ENCODE measurements at places on chromosomes 3 and 15.

GRCh38 chr3:57972531-57973111 is 35.6 kb upstream of the FLNB start:
- no peak for DNase-seq

- DNase-seq, result no peak
Observed at GRCh38 chr15:40829115-40829514, 607 bp upstream of the PPP1R14D start.

DNA sequence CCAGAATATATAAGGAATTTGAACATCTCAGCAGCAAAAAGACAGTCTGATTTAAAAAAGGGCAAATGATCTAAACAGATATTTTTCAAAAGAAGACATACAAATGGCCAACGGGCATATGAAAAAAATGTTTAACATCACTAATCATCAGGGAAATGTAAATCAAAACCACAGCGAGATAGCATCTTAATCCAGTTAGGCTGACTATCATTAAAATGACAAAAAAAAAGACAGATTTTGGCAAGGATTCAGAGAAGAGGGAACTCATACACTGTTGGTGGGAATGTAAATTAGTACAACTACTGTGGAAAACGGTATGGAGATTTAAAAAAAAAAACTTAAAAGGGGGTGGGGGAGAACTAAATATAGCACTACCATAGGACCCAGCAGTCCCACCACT is 47.9 kb downstream of the RNF13 start:
- DNase-seq, result no peak

DNA sequence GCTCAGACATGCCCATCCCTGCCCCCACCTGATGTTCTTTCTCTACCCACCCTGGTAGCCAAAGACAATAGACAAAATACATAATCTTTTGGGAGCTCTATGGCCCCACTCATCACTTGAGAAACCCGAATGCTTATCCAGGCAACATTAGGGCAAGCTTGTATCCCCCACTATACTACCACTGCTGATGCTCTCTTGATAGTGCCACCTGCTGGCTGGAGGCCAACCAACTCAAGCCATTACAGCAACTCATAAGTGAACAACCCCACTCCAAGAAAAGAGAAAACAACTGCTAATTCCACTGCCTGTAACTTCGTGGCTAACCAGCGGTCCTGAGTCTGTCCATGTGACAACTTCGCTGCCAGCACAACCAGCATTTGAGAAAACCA is 342.5 kb upstream of the TGFBR2 start:
- no peak for DNase-seq

DNA sequence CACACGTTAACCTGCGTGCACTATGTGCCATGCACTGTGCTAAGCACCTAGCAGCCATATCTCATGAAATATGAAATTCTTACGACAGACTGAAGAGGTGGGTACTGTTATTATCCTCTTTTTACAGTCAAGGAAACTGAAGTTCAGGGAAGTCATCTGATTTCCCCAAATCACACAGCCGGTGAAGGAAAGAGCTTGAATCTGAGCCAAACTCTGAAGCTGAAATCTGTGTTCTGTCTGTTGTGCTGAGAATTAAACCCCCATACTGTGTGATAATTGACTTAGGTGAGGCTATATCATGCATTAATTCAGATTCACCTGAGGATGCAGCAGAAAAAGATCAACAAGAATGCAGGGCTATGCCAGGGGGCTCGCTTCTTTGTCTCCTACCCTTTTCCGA is 475 bp downstream of the FAM107A start:
- no peak for DNase-seq

DNA sequence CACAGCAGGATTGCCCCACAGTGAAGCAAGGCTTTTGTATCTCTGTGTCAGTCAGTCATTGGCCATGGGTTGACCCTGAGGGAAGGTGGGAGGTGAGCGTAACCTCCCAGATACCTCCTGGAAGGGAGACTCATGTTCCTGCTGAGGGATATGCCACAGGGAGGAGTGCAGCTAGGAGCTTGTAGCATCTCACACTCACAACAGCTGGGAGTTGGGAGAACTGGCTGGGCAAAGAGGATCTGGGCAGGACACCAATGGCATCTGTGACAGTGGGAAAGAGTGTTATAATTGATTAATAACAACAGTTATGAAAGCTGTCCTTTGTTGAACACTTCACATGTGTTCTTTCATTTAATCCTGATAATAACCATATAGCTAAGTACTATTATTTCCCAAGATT is 171.0 kb downstream of the TLE3 start:
- no peak for DNase-seq

GRCh38 chr3:154384479-154384878 is 45.5 kb downstream of the GPR149 start:
- no peak for DNase-seq

DNA sequence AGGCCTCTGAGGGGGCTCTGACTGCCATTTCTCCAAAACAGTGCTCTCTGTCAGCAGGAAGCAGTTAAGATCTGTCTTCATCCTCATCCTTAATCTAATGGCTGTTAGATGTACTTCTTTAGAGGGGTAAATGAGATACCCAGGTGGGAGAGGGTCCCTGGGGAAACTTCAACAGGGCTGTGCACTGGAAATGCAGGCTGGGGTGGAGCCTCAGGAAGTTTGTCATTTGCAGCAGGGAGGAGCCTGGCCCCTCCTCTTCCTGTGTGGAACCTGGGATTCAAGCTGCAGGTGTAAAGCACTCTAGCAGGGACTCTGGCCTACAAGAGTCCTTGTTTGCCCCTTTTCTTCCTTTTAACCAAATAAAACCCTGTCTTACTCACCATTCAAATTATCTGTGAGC is 1173.6 kb downstream of the OTOL1 start:
- no peak for DNase-seq

DNA sequence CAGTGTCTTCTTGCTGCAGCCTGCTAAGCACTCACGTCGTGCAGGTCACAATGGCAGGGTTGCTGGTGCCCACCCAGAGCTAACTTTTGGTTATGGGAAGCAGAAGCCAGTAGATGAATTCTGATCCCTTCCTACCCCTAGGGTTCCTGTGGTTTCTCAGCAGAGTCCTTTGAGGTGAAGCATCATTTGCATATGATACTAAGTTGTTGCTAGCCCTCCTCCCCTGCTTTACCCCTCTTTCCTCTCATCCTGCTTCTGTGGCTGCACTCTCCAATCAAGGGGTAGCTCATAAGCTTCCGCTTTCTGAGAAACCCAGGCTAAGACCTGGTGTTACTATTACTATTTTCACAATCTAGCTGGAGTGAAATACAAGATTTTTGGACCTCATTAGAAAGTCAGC is 22.1 kb upstream of the HEG1 start:
- no peak for DNase-seq

DNA sequence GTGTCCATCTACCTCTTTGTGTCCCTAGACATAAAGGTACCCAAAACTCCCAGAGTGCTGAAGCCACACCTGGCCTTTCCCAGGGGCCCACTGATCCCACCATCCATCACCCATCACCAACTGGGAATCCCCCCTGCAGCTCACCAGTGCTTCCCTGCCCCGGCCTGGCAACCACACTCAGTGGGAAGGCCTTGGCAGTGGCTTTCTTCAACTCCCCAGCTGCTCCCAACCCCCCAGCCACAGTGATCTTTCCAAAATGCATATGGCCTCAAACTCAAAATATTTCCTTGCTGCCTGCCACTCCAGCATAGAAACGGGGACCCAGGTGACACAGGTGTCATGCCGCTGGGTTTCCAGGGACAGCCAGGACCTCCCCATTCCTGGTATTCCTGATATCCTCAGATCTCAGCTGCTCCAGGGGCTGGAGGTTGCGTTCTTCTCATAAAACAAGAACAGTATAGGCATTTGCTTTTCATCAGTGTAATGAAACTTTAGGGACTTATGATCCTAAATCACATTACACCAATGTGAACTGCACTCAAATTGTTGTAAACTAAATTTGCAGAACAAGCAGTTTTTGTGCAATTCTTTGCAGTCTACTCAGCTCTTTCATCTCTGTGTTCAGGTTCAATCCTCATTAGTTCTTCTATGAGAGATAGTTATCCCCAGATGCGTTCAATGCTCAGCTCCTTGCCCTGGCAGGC is 1.3 kb downstream of the OCA2 start:
- DNase-seq, result no peak

Data from AG08395 (cell line).